ENCODE measurements at places on chromosomes 2 and 18. TPM values are rescaled to one million over a fixed set of nuclear protein-coding genes. Genes with fewer than 3 reads are reported as not detected.
A peak's percentile ranks its signal among the peaks of the same experiment; 100 is the strongest.

DNA sequence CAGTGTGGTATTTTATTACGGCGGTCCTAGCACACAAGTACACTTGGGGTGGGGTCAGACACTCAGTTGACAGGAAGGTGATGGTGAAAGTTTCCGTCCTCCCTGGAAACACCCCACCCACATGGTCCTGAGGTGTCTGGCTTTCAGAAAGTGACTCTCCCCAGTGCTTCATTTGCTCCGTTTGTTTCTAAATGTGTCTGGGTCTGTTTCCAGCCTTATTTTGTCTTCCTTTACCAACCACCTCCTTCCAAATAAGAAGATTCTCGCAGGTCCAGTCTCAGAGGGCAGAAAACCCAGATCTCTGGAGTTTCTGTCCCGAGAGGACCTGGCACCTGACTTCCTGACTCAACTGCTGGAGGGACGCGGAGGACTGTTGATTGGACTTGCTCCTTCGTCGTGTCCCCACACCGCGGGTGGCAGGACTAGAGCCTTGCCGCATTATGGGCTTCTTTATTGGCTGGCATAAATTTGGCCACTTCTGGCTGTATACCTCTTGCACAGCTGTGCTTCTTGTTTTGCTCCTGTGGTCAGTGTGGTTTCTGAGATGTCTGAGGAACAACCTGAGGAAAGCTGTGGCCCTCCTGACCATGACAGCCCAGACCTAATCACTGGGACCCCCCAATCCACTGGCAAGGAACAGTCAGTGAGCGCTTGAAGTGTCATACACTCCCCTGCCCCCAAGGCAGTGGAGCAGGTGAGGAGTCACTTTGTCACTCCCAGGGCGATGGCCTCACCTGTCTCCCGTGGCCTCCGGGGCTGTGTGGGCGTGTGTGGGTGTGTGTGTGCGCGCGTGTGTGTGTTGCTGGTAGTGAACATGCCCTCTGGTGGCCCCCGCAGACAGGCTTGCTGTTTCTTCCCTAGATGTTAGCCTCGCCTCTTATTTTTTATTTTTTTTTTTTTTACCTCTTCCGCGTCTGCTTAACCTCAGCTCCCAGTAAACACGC is 45.6 kb downstream of the MEX3C start:
- no peak for DNase-seq

VWA3B gene
- not detected for total RNA-seq

DNA sequence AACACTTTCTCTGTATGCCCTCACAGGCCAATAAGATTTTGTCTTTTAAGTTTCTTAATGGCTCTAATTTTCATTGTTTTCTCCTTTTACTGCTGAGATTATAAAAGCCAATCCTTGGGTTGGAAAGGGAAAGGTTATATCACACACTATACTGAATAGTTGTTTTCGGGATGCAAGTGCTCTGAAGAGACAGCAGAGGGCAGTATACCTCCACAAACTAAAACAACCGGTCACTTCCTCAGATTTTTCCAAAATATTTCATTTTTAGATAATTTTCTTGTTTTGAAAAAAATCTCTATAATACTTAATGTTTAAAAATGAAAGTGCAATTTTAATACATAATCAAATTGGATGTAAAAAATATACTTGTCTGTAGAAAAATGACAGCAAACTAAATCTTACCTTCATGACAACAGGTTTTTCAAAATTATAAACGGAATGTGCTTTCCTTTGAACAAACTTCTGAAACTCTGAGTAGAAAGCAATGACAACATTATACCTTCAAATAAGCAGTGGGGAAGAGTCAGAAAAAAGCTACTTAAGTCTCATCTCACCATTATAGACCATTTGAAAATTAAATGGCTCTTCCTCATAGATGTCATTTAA is 82.7 kb downstream of the ORC4 start:
- DNase-seq: no peak

GRCh38 chr18:70363861-70364260 is 75.0 kb downstream of the SOCS6 start:
- DNase-seq: no peak

DNA sequence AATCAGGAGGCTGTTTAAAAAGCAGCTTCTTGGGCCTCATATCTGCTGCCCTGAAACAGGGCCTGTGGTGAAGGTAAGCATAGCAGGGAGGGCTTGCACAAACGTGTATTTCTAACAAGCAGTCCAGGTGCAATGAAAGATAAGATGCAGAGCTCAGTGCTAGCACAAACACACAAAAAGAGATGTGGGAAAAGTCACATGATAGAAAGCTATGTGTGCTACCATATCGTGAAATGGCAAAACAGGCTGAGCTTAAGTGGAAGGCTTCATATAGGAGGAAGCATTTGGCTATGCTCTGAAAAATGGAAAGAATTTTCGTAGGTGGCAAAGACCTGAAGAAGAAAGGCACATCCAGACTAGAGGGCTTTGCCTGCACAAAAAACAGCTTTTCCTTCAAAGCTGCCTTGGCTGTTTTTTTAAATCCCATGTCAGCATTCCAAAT is 10.2 kb downstream of the RSAD2 start:
- DNase-seq: no peak

ANTXR1 gene
- 30.8 TPM for total RNA-seq

FHOD3 gene
- 0.53 TPM for total RNA-seq

COL4A3 gene
- not detected for total RNA-seq

DNA sequence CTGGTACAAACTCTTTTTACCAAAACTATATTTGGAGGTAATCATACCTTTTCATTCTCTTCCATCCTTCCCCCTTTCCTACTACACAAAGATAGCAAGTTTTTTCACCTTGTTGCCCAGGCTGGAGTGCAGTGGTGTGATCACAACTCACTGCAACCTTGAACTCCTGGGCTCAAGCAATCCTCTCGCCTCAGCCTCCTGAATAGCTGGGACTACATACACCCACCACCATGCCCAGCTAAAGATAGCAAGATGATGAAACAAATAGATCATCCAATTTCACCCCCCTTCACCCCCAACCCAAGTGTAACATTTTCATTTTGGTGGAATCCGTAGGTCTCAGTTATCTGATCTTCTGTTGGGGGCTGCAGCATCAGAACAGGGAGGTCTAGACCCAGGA is 4.5 kb upstream of the STK11IP start:
- DNase-seq: no peak

ABCG8 gene
- not detected for total RNA-seq

DNA sequence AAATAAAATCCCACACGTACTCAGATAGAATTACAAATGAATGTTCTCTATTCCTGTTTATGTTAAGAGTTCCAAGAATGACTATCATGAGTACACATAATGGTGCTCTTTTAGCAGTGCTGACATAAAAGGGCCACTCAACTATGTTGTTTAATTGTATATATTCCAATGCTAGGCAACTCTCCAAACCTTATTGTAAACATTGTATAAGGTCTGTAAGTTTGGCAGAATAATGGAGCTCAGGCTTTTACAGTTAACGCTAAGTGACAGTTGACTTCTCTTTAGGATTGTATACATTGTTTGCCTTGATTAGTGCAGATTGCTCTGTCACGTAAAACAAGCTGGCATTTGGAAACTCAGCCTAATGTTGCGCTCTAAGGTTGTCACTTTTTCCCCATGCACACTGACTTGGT is 20.8 kb downstream of the RBMS1 start:
- DNase-seq: peak; percentile 82

FN1 gene
- 887 TPM for total RNA-seq

- DNase-seq: peak; percentile 64
Measured at GRCh38 chr2:53632714-53633113, 134.9 kb upstream of the CHAC2 start.

DNA sequence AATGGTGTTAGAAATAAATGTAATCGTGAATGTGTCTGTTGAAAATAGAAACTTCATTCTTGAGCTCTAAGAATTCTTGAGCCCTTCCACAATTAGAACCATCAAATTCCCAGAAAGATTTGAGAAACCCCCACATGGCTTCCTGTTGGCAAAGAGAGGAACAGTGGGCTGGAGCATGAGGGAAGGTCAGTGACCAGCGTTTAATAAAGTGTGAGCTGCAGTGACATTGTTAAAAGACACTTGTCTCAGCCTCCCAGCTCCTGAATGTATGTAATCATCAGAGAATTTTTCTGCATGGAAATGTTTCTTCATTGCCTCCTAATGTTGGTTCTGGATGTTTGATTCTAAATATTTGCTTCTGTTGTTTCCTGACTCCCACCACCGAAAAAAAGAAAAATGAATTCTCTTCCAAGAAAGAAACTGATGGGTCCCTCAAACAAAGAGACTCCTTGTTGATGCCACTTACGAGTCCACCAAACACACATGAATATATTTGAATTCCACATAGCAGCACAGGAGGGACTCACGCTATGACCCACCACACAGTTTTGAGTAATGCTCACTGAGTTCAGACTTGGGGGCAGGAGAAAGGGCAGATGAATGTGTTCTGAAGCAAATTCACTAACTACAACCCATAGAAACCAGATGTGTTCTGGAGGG is 225.1 kb upstream of the KLHL29 start:
- no peak for DNase-seq

GRCh38 chr2:148279216-148279615 is 258.3 kb downstream of the MBD5 start:
- no peak for DNase-seq

- DNase-seq: peak; percentile 71
Measured at GRCh38 chr2:109457794-109458193, 156.0 kb downstream of the SEPTIN10 start.

- DNase-seq: no peak
Measured at GRCh38 chr2:235610696-235611257, 116.9 kb downstream of the AGAP1 start.
